Activated T-cell treated with anti-CD3 and anti-CD28 coated beads for 4 hours (primary cell): ENCODE measurements at places on chromosomes 5 and 9.
A peak's percentile ranks its signal among the peaks of the same experiment; 100 is the strongest.

DNA sequence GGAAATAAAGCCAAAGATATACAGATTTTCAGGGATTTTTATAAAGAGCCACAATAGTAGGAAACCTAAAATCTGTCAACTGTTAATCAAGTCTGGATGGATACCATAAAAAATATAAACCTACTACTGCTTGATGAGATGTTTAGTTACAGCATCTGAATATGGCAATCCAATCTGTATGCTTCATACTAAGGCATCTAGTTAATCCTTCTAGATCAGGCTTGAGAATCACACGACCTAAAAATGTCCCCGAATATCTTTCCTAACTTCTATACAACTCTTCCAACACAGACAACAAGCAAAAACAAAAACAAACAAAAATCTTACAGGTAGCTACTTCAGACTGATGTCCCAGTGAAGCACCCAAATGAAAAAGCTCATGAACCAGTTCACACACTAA, 29.8 kb downstream of the SSBP2 start:
- DNase-seq: no peak

- no peak for DNase-seq
Observed at GRCh38 chr9:136789523-136789937, 1.6 kb upstream of the TMEM141 start.

GRCh38 chr5:169416583-169417196, 115.8 kb upstream of the SLIT3 start:
- no peak for DNase-seq

DNA sequence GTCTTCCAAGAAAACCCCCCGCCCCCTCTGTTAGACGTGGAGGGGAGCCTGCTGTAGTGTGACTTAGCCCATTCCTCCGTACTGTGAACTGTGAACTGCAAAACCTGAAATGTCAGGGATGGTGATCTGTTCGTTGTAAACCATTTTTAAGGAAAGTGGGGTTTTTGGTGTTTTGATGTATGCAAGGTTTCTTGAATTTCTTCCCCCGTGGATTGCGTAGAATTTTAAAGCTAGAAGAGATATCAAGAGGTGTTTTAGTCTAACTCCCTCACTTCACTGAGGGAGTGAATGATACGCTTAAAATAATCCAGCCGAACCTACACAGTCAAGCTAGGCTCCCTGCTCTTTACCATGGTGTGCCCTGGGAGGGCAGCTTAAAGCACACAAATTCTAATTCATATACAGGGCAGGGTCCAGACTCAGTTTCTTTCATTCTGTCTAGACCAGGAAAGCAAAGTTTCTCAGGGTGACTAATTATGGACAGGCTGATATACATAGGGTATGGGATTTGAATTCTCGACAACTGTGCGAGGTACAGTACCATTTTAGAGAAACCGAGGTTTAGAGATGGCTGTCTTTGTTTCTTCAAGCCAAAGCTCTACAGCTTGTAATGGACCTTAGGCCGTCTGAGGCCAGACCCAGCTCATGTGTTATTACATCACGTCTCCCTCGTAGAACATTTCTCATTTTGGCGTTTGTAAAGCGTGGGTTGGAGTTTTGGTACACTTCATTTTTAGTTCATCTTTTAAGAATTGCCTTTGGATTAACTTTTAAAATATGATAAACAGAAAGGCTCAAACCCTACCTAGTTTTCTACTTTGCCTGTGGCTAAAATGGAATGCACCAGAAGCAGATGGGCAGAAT, 2.7 kb downstream of the PTGER4 start:
- DNase-seq: no peak

GRCh38 chr9:70563431-70564204, 149.2 kb upstream of the KLF9 start:
- DNase-seq: peak; percentile 1

DNA sequence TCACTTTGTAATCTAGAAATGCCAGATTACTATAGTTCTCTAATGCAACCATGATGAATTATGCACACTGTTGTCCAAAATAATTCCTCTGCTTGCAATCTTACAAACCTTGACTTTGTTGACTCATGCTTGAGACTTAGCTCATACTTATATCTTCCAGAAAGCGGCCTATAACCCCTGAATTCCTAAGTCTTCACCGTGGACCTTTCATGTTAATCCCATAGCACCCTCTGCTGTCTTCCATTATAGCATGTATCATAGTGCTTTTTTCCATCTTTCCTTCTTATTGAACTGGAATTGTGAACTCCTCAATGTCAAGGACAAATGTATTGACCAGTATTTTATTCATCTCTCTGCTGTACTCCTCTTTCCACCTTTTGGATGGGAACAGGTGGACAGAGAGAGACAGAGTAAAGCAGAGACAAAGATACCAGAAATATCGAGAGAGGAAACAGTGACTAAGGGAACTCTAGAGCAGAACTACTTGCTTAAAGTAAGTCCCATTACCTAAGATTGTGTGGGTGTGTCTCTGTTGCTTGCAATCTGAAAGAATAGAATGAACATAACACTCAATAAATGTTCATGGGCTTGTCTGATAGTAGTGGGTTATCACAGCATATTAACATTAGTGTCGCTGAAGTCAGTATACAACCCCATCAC, 110.0 kb downstream of the LURAP1L start:
- DNase-seq: no peak

- DNase-seq: no peak
Observed at GRCh38 chr5:95760273-95761191, 29.4 kb downstream of the RHOBTB3 start.

DNA sequence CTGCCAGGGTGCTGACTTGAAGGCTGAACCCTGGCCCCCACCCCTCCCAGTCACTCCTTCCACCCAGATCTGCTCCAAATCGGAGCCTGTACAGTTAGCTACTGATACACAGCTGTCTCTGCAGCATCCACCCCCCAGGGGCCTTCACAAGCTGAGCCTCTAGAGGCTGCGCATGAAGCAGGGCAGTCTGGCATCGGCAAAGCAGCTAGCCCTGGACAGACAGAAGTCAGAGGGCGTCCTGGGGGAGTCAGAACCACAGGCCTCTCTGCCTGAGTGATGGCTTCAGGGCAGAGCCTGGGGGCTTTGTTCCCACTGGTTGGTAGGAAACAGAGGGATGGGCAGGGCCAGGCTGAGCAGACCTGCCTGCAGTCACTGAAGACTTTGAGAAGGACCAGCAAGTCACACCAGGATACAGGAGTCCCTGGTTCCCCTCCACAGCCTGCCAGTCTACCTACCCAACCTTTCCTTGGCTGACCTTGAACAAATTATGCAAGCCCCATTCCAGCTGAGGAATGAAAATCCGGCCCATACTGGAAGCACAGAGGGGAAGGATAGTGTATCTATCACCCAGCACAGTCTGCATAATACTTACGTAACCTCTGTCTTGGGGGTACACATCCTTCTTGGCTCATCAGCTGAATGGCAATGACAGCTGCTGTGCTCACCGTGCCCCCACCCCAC, 8.8 kb downstream of the VDAC1 start:
- DNase-seq: no peak

- no peak for DNase-seq
Observed at GRCh38 chr5:17305964-17306725, 88.7 kb downstream of the BASP1 start.

DNA sequence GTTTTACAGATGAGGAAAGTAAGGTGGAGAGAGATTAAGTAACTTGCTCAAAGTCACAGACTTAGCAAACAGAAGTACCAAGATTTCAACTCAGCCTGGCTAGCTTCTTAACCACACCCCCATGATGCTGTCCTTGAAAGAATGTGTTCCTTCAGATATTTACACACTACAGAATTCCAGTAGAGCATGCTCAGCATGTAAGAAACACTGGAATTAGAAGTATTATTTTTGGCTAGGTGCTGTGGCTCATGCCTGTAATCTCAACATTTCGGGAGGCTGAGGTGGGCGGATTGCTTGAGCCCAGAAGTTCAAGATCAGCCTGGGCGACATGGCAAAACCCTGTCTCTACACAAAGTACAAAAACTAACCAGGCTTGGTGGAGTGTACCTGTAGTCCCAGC, 142.4 kb downstream of the EDIL3 start:
- DNase-seq: no peak

DNA sequence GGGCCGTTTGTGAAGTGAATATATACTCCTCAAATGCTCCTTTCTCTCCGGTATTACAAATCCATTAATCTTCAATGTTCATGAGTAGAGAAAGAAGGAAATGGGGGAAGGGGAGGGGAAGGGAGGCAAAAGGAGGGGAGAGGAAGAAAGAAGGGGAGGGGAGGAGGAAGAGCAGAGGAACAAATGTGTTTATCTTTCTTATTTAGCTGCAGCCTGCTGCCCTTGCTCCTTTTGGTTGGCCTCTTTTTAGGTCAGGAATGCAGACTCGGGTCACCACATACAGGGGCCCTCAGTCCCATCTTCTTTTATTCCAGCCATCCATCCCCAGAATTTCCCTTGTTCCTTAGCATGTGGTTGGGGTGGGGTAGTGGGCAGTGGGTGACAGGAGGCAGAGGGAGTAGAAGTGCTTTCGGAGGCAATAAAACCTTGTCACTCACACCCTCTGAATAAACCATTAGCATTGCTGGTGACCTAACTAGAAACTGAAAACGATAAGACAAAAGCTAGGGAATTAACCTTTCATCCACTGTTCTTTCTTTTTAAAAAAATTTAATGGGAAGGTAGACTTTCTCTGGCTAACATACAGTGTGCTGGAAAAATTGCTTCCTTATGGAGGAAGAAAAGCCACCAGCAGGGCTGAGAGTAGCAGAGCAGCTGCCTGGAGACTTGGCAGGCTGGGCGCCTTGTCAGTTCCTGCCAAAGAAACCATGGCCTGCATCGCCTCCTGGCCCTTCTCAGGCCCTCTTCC, 16.8 kb upstream of the PRLR start:
- no peak for DNase-seq

DNA sequence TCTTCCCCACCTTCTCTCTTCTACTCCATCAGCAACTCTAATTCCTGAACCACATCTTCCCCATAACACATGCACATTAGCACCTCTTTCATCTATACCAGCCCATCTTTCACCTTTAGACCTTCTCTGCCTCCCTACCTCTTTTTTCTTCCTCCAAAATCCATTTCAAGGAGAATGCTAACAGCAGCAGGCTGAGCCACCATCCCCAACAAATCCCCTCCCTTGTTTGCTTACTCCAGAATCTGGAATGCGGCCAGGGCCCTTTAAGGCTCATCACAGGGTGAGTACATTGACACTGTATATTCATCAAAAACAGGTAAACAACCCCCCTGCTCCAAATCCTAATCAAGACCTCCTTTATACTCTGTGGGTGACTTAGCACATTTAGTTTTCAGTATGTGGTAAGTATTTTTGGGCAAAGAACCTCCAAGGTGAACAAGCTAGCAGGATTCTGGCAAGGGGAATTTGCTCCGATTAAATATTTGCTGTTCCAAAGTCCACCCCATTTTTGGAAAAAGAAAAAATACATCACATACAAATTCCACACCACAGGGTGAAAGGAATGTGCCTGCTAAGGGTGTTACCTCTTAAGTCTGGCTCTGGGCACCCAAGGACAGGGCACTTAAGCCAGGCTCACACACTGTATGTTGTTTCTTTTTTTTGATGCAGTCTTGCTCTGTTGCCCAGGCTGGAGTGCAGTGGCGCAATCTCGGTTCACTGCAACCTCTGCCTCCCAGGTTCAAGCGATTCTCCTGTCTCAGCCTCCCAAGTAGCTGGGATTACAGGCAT, 71.4 kb downstream of the SERINC5 start:
- no peak for DNase-seq

DNA sequence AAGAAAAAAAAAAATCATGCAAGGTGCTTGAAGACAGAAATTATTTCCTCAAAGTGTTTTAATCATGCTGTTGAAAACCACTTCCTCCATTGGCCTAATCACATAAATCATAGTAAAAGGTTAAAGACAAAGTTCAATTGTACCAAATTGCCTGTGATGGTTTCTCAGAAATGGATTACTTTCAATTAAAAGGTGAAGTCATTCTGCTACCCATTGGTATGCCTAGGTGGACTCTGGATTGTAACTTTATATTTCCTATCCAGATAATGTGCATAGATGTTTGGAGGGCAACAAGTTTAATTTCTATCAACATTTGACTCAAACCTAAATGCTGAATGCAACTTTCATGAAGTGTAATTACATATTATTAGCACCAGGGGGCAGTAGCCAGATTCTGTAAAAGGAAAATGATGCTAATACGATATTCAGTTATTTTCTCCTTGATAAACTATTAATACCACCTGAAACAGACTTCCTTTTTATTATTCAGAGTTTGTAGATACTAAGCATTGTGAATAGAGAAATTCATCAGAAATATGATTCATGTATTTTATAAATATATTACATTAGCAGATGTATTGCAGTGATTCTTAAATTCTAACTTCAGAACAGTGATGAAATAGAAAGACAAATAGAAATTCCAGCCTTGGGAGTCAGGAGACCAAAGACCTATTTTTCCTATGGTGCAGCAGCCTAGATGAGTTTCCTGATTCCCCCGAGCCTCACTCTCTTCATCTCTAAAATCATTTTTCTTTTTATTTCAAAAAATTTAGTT, 148.2 kb downstream of the CAAP1 start:
- no peak for DNase-seq
